Head of caudate nucleus (tissue), 42 donors: ENCODE measurements at places on chromosomes 4 and X.

DNA sequence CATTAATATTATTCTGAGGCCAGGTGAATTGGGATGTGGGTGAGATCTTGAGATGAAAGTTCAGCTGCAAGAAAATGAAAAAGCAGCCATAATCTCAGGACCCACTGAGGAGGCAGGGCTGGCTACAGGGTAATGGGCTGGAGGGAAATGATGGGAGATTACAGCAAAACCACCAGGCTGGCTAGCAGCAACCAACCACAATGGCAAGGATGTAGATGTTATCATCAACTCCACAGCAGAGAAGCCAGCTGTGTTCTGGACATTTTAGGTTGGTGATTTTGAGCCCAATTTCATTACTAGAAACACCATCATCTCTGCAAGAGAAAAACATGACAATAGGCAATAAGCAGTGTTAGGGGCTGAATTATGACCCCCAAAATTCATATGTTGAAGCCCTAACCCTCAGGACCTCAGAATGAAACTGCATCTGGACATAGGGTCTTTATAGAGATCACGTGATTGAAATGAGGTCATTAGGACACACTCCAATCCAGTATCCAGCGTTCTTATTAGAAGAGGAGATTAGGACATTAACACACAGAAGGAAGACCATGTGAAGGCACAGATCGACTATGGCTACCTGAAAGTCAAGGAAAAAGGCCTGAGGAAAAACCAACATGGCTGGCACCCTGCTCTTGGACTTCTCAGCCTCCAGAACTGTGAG is 139.8 kb upstream of the KIT start:
- DNase-seq = no peak

DNA sequence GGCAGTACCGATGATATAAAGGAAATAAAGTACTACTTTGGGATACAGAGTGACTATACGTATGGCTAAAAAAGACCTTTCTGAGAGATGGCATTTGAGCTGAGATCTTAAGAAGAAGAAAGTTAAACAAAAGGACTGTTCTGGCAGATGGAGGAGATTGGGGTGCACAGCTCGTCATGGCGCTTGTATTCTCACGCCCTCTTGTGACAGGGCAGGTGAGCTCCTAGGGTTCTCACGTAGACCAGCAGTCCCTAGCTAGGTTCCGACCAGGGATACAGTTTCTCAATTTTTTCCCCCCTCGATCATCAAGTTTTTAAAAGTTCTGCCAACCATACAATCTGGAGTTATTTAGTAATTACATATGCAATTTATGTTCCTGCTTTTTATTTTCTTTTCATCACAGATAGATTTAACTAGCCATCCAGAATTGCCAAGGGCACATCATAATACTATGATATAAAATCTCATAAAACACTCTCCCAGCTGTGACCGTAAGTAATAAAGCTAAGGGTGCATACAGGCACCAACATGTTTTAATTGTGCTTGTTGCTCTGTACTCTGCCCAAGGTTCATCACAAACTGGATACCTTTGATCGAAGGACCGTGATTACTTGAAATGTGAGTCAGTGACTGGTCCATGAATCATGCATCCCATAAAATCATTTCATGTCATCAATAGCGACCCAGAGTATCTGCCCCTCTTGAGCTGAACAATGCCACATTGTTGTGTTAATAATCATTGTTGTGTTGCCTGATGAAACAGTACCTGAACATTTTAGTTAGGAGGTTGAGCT is 69.4 kb upstream of the ZNF518B start:
- DNase-seq = no peak

GRCh38 chr4:29309050-29309449 is 1411.1 kb upstream of the PCDH7 start:
- no peak for DNase-seq

- no peak for DNase-seq
Measured at GRCh38 chr4:95556207-95556859, 7.6 kb upstream of the UNC5C start.

- no peak for DNase-seq
Measured at GRCh38 chr4:81743731-81744435, 272.2 kb upstream of the RASGEF1B start.

GRCh38 chr4:65865489-65865888 is 195.2 kb upstream of the EPHA5 start:
- no peak for DNase-seq

DNA sequence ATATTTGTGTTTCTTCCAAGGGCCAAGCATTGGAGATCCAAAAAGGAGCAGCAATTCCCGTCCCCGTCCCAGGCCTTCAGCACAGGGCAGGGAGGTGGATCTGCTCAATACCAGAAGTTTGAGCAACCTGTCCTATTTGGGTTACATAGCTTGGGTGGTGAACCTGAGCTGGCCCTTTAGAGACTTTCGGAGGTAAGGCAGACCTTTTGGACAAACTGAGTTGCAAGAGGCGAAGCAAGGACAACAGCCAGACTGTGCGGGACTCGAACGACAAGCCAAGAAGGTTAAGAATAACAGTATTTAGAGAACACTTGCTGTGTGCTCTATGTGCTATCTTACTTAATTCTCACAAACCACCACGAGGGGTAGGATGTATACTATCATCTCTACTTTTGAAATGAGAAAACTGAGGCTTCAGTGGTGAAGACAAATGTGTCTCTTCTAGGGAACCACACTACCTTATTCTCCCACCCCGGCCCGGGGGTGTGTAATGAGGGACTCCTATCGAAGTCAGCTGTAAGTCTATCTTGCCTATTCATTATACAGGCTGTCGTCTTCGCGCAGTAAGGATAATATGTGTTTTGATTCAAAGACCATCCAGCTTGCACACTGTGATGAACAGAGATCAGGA is 1.3 kb downstream of the NOP14 start:
- DNase-seq = no peak

- DNase-seq = no peak
Measured at GRCh38 chr4:7279902-7280301, 87.6 kb downstream of the SORCS2 start.

DNA sequence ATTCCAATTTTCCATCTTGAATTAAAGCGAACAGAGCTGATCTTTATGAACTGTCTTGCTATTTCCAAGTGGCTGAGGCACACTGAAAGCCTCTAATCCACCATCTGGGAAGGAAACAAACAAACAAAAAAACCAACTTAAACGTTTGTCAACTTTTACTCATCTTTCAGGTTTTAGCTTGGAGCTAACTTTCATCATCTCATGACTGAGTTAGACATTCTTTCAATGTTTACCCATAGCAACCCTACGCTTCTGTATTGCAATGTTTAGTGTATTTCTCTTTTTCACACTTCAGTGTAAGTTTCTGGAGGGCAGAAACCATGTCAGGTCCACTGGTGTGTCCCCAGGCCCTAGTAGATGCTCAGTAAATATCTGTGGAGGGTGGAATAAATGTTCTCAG is 343.8 kb downstream of the GBA3 start:
- no peak for DNase-seq

DNA sequence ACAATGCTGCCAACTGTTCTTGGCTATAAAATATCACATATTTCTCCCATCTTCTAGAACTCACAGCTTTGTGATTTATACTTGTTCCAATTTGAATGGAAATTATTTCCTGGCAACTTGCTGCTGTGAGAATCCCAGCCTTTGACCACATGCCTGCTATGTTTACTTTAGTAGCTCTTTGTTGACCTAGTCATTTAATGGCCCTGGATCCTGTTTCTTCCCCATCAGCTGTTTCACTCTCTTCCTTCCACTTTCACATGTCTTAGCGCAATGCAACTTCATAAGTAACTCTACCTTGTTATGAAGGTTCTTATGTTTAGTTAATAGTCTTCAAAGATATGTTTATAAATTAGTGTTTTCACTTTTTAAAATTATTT is 1973.6 kb upstream of the AGA start:
- DNase-seq = no peak

DNA sequence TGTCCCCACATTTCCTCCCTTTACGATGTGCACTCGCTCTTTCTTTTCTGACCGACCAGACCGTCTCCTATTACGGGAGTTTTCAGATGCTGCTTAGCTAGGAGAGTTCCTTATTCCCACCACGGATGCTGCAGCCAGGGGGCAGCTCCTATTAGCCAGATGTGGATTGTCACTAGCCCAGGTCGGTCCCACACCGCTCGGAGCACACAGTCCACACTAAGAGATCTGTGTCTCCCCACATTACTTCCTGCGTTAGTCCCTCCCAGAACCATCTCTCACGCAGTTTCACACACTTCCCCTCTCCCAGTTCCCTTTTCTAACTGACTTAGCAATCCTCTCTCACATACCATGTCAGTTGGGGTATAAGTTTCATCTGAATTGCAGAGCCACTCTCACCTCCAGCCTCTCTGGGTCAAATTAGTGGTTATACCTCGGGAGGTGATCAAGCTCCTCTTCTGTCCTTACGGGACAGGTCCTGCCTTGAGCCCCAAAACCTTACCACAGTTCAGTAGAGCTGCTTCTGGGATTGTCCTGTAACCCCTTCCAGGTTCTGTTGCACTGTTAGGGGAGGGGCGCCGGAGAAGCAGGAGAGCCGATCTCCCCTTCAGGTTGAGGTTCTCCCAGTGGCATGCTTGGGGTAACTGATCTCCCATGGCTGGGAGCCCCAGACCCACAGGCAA is 28.2 kb downstream of the SULT1E1 start:
- DNase-seq = no peak
